ENCODE measurements at places on chromosomes 2 and 18.

DNA sequence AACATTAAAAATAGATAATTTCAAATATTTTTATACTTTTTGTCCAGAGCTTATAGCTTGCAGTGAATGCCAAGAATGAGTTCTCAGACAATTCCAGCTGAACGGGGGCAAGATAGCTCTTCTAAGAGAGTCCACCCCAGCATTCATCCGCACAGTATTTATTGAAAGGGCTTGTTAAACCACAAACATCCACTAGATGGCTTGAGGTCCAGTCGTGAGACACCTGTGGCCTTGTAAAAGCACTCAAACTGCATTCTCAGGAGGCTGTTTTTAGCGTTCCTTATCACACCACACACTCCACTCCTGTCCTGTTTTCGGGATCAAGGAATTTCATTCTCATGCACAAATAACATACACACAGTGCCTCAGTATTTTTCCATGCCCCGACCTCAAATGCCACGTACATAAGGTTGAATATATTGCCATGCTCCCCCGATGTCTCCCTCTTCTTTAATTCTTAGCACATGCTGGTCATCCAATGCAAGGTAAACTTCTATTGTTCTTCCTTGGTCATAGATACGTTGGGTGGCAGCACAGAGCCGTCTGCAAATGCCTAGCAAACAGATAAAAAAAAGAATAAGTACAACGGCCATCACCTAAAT is 47.4 kb downstream of the DNAJC10 start:
- peak; percentile 10 for DNase-seq

GRCh38 chr18:63286926-63287325 is 32.6 kb downstream of the BCL2 start:
- DNase-seq = no peak

- no peak for DNase-seq
Measured at GRCh38 chr2:202186641-202187202, 51.7 kb downstream of the SUMO1 start.

- no peak for DNase-seq
Measured at GRCh38 chr2:1678609-1679008, 65.7 kb downstream of the PXDN start.

DNA sequence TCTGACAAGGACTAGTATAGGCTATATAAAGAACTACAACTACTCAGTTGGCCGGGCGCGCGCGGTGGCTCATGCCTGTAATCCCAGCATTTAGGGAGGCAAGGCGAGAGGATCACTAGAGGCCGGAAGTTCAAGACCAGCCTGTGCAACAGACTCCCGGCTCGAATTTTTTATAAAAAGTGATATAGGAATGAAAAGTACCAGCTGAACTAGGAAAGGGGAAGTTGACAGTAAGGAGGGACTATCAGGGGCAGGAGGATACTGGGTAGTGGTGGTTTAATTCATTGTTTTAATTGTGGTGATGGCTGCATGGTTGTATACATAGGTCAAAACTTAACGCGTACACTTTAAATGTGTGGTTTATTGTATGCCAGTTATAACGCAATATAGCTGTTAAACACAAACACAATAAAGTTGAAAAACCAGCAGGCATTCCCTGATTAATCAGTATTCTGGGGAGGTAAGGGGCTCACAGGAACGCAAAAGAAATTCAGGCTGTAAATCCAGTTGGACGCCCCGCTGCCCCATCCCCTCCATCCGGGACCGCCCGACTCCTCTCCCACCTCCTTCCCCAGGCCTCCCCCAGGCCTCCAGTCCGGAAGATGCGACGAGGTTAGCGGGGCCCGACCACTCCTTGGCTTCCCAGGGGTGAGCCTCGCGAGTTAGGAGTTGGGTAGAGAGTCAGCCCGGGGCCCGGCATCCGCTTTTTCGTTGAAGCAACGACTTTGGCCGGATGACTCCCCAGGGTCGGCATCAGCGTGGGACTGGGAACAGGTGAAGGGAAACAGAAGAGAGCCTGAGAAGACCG is 746 bp upstream of the POLR1B start:
- peak; percentile 84 for DNase-seq

- DNase-seq = no peak
Measured at GRCh38 chr2:160465002-160465401, 28.6 kb downstream of the RBMS1 start.

- no peak for DNase-seq
Measured at GRCh38 chr2:26507088-26507487, 29.2 kb upstream of the OTOF start.

- no peak for DNase-seq
Measured at GRCh38 chr2:98334439-98335078, 11.7 kb upstream of the CNGA3 start.

GRCh38 chr2:240974771-240975572 is 23.4 kb upstream of the SNED1 start:
- no peak for DNase-seq

DNA sequence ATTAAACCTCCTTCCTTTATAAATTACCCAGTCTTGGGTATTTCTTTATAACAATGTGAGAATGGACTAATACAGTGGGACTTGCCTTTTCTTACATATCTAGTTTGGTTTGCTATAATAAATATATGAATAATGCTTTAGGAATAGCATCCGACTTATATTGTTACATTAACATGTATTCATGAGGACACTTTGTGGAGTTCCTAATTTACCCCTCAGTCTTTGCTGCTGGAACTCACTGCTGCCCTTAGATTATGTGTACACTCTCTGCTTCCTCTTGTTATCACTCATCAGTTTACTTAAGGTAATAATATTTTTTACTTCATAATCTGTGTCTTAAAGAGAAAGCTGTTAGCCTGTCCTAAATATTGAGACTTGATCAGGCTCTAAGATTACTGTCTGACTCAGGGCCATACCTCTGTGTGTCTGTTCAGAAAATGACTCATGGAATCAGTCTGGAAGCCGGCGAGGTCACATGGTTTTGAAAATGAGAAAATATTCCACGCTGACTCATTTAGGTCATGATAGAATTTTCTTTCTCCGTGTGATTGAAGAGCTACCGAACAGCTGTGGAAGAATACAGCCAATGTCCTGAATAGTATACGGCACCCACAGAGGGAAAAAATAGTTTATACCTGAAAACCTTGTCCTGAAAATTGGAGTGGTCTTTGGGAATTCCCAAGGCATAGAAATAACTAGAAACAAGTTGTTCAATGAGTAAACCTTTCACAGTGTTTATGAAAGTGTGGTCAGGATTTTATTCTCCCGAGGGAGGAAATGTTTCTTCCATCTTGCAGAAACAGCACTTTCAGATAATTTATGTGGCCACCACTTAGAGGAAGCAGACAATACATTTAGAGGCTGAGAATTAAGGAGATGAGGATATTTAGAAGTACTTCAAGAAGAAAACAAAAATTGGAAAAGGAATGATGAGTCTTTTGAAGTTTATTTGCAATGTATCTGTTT is 156.4 kb downstream of the DSEL start:
- no peak for DNase-seq

GRCh38 chr2:21559351-21559750 is 435.6 kb downstream of the TDRD15 start:
- DNase-seq = no peak

DNA sequence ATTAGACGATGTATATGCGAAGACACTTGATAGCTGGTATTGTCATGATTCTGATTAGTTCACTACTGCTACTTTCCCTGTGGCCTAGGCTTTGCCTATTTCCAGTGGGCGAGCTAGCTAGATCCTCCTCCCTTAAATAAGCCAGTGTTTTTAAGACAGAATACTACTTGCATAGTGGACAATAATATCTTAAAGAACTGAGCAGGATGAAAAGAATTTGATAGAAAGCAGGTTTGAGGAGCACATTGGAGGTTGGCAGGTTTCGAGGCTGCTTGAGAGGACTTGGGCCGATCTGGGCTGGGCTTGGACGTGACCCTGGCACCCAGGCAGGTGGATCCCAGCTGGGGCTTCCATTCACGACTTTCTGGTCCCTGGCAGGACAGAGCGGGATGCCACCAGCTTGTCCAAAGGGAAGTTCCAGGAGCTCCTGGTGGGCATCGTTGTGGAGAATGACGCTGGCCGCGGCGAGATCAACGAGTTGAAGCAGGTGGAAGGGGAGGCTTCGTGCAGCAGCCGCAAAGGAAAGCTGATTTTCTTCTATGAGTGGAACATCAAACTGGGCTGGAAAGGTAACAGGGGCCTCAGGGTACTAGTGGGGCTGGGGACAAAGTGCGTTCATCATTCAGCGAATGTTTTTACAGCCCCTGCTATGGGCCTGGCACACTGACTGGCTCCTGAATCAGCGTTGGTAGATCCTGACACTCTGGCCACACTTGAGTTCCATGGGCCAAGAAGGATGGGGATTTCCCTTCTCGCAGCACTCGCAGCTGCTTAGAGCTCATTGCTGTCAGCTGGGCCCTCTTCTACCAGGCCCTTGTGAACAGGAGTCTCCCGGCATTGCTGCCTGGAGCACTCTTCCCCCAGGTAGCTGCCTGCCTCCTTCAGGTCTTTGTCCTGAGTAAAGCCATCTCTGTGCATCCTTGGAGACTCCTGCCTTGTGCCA is 16.9 kb downstream of the C2orf74 start:
- DNase-seq = no peak

GRCh38 chr2:70043252-70043875 is 43.9 kb upstream of the PCBP1 start:
- no peak for DNase-seq

Data from left kidney (tissue), 8 donors.